ENCODE measurements at places on chromosomes 13 and 19.

DNA sequence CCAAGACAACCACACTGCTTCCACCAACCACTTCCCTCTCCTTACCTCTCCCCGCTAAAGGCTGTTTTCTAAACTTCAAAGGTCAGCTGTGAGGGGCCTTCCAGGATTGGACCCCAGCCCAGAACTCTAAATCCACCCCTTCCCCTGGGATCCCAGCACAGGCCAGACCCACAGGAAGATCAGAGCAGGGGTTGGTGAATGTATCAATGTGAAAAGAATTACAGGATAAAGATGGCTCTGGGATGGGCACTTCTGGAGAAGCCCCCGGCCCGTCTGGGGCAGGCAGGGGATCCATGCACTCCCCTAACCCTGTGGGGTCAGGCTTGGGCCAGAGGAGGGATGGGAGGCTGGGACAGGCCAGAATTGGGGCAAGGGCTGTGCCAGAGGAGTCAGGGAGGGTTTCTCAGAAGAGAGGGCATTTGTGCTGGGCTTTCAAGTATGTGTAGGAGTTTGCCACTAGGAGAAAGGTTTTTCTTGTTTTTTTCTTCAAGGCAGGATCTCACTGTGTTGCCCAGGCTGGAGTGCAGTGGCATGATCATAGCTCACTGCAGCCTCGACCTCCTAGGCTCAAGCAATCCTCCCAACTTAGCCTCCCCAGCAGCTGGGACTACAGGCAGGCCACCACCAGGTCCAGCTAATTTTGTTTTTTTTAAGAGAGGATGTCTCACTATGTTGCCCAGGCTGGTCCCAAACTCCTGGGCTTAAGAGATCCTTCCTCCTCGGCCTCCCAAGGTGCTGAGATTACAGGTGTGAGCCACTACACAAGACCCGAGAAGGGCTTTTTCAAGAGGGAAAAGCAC, 1.0 kb upstream of the MEF2B start:
- no peak for DNase-seq

DNA sequence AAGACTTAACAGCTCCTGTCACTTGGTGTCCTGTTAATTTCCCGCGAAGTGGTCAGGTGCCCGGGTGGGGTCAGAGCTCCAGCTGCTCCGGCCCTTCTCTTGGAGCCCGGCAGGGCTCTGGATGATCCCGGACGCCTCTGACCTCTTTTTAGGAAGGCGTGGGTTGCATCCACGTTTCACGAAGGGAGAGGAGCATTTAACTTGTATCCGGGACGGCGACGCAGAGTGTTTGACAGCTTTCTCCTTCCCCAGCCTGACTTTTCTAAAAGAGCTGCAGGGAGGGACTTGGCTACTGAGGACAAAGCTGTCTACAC, 656 bp downstream of the ZNF155 start:
- no peak for DNase-seq

- DNase-seq: no peak
Measured at GRCh38 chr19:50311723-50312635, 17.2 kb downstream of the KCNC3 start.

DNA sequence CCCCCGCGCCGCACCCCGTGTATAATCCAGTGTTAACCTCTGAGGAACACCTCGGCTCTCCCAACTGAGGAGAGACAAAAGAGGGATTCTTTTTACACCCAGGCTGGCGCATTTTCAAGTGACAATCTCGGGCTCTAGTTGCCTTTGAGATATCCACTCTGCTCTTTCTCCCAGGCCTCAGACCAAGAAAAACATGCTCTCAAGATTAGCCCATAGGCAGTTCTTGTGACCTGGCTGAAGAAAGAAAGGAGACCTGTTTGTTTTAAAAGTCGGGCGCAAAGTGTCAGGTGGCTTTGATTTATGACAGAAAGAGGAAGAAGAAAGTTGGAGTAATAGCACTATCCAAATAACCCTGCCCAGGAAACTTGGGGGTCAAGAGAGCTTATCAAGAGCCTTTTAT, 27.3 kb downstream of the SHISA2 start:
- DNase-seq: no peak

DNA sequence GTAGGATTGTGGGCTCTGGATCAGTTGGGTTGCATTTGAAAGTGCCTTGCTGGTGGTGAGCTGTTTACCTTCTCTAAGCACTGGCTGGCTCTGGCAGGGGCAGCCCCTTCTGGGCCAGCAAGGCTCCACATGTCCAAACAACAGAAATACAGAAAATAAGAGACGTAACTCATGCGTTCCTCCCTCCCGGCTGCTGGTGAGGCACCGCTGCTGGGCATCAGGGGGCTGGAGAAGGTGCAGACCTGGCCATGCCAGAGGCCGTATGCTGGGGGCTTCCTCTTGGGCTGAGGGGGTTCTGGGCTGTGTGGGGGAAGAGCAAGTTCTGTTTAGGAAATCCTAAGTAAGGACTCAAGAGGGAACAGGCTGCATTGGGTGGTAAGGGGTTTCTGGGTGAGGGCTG, 140.6 kb downstream of the URI1 start:
- DNase-seq: no peak

GRCh38 chr13:76948149-76948548, at the start of gene ACOD1:
Gene ACOD1 (plus strand): TSS chr13:76948511. CDS start chr13:76948559, 48 bp downstream.
- DNase-seq: no peak

DNA sequence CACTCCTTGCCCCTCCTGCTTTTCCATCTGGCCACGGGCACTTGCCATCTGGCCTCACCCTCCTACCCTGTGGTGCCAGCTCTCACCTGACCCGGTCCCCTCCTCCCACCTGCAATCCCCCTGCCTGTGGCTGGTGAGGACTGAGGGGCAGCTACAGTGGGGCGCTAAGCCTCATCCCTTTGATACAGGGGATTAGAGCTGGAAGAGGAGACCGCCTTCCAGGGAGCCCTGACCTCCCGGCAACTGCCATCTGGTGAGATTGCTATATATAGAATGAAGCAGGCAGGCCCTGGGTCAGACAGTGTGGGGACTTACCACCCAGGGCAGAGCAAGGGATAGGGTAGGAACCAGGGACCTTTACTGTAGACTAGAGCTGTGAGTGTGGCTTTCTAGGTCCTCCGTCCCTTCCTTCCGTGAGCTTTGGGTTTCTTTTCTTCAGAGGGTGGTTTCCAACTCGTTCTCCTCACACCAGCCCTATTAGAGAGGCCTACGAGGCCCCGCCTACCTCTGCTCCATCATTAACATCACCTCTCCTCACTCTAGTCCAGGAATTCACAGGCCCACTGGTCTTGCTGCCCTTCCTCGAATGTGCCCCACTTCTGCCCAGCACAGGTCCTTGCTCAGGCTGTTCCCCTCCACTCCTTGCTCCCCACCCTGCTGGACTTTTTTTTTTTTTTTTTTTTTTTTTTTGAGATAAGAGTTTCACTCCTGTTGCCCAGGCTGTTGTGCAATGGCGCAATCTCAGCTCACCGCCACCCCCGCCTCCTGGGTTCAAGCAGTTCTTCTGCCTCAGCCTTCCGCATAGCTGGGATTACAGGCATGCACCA, 7.7 kb downstream of the KASH5 start:
- DNase-seq: no peak

DNA sequence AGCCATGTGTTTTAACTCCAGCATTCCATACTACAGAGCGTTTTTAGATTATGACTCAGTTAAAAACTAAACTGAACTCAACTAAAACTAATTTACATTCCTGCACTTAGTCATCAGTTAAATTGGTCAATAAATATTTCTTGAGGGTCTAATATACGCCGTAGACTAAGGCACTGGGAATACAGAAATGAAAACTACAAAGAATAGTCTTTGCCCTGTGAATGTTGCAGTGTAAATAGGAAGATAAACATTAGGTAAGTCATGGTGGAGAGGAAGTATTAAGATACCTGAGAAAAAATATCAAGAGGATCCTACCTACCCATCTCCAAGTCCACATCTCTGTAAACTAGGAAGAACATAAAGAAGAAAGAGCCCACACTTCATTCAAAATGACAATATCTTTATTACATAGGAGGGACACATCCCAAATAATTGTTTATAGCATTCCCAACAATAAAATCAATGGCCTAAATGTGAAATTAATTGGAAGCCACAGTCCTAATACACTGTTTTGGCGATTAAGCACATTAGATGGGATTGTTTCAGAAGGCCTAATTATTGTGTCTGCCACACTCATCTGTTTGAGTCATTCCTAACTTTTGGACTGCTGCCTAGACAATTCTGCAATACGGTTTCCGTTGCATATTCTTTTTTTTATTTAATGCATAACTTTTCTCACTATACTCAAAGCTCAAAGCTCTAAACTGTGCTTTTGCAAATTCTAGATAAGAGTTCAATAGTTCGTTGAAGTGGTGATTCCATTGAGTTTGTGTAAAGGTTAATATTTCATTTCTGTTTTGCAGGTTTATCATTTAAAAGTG, 52.9 kb downstream of the MBNL2 start:
- no peak for DNase-seq

DNA sequence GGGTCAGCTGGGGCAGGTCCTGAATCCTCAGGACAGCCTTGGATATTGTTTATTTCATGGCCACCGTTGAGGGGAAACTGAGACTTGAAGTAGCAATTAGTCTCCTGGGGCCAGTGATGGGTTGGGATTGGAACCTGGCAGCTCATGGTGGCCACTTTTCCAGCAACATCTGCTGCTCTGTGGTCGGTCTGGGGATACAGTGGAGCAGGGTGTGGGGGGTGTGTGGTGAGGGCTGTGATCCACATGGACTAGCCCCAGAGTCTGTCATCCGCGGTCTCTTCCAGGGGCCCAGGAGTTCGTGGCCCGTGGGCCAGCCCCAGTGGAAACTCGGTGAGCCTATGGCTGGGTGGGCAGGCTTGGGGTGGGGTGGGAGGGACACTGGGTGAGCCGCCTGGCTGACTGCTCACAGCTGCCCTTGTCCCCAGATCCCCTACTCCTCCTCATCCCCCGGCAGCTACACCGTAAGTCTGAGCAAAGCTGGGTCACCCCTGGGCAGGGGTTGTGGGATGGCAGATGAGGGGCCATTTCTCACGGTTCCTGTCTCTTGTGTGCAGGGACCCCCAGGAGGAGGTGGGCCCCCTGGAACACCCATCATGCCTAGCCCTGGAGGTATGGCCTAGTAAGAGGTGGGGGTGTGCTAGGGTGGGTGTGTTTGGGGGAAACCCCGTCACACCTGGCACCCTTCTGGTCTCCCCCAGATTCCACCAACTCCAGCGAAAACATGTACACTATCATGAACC, 5.5 kb downstream of the ISYNA1 start:
- DNase-seq: no peak

DNA sequence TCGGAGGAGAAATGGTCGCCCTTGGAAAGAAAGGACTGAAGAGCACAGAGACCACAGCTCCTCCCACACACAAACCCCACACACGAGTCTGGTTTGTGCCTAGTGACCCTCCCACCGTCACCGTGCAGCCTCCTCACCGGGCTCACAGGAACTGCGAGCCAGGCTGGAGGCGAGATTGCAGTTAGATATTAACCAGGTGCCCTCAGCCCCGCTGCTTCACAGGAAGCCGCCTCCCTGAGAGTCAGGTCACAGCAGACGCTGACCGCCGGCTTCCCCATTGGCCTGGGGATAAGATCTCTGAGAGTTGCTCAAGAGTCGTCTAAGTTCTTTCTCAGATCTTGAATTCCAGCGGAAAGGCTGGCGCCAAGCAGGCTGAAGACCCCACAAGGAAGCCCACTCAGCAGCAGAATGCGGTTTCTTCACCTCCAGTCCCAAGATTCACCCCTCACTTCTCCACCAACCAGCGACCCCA, 870 bp downstream of the ZNF44 start:
- peak; percentile 58 for DNase-seq

DNA sequence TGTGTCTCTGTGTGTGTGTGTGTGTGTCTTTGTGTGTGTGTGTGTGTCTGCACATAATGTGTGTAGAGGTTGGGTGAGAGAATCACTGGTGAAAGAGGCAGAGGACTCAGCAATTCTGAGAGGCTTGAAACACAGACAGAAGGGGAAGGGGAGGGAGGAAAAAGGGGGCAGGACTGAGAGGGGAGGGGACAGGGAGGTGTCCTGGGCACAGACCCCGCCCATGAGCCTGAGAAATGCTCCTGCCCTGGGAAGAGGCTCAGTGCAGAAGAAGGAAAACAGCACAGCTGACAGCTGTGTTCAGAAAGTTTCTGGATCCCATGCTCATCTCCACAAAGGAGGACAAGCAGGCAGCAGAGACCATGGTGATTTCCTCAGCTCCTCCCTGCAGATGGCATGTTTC, 59.1 kb upstream of the CEACAM8 start:
- no peak for DNase-seq

DNA sequence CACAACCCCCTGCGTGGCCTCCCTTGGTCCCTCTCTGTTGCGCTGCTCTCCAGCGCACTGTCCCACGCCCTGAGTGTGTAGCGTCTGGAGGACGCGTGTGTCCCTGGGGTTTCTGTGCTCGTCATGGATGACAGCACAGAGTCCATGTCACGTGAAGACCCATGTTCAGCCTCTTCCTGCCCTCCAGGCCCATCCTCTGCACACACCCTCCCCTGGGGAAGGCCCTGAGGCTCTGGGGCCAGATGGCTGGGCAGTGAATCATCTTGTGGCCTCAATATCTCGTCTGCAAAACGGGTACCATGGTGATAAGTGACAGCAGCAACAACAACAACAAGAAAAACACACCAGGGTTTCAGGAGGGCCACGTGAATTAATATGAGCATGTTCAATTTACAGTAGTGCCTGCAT, 71.5 kb upstream of the ARHGEF7 start:
- DNase-seq: no peak

Measured in CD4-positive, alpha-beta T cell treated with Interferon gamma for 1 hour (primary cell).